ENCODE measurements at places on chromosomes 1 and 21.

- DNase-seq = no peak
Observed at GRCh38 chr1:217687511-217687910, 56.4 kb downstream of the SPATA17 start.

- no peak for DNase-seq
Observed at GRCh38 chr1:177566495-177566894, 395.7 kb downstream of the BRINP2 start.

DNA sequence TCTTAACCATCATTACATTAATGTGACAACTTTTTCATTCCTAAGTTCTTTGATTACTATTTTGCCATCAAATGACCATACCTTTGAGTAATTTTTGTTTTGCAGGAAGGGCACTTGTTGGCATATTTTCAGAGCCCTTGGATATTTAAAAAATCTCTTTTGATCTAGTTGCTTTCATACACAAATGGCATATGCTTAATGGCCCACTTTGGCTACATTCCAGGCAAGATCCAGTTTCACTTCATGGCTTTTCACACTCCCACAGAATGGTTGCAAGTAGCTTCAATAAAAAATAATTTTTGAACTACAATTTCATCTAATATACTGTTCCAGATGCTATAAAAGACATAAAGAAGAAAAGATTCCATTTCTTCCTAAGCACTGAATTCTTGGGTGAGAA lies 18.1 kb downstream of the ADAM30 start:
- no peak for DNase-seq

GRCh38 chr1:10903821-10904220 lies 107.4 kb upstream of the CASZ1 start:
- DNase-seq = no peak

DNA sequence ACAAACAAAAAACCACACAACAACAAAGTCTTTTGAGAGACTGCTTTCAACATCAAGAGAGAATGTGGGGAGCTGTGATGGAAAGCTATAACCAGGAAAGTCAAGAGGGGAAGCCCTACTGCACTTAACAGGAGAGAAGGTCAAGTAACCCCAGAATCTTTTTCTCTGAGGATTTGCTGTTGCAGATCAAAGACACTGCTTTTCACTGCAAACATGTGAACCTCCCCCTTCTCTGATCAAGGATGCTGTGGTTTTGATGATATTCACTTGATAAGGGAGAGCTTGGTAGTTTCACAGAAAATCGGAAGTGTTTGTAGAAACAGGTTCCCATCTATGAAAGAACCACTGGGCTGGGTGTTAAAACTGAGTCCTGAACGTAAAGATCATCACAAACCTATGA lies 4.8 kb downstream of the ETV3 start:
- DNase-seq = no peak

GRCh38 chr1:226627050-226627755 lies 78.6 kb downstream of the STUM start:
- no peak for DNase-seq

DNA sequence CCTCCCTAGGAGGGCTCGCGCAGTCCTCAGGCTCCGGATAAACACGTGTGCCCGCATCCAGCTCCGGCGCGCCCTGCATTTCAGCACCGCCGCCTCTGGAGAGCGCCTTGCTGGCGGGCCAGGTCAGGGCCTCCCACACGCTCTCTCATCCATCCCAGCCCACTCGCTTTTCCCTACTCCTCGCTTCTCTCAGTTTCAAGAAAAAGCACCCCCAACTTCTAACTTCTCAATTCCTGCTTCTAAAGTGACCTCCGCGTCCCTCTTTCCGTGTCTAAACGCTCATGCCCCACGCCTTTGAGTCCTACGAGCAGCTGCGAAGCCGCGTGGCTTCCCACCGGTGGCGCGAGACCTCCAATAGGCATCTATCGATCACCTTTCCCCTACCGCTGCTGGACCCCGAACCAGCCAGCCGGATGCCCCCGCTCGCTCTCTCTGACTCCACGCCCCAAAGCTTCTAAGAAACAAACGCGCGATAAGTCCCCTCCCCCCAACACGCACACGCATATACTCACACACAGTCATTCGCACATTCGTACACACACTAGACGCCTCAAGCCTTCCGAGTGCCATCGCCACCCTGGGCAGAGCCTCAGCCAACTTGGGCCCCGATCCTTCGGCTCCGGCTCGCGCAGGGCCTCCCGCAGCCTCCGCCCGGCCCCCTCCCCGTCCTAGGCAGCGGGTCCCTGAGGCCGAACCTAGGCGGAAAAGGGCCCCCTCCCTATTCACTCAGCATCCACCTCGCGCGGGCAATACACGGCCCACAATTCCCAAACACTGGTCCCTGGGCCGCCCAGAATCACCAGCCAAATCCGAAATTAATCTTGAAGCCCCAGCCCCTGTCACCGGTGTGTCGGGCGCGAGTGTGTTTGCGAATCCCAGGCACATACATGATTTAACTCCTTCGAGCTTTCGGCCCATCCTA lies 1.1 kb downstream of the NMNAT2 start:
- no peak for DNase-seq

DNA sequence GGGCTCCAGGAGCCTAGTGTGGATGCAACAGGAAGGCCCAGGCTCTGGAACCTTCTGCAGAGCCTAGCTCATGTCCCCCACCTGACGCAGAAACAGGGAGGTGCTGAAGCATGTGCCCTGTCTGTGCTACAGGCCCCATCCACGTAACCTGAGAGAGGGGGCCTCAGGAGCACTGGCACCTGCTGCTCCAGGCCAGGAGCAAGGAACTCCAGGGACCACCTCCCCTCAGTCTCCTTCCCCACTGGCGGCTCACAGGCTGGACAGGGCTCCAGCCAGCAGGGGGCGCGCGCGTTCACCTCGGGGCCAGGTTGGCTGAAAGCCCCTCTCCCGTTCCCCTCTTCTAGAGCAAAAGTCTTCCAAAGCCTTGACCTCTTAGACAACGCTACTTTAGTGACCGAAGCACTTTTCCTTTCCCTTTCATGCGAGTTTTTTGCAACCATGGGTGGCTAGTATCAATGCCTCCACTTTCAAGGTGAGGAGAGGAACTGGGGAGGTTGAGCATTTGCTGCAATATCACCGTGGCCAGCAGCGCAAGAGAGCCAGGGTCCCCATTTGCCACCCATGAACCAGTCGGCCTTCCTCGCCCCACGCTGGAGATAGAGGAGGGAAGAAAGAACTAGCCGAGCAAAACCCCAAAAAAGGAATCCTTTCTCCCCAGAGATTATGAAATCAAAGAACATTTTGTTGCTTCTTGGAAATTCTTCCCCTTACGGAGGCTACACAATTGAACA lies 52.4 kb upstream of the GPR157 start:
- DNase-seq = peak; percentile 89

- no peak for DNase-seq
Observed at GRCh38 chr1:119743308-119743707, 25.4 kb downstream of the HMGCS2 start.

GRCh38 chr1:220243947-220244346 lies 28.3 kb downstream of the RAB3GAP2 start:
- DNase-seq = no peak

DNA sequence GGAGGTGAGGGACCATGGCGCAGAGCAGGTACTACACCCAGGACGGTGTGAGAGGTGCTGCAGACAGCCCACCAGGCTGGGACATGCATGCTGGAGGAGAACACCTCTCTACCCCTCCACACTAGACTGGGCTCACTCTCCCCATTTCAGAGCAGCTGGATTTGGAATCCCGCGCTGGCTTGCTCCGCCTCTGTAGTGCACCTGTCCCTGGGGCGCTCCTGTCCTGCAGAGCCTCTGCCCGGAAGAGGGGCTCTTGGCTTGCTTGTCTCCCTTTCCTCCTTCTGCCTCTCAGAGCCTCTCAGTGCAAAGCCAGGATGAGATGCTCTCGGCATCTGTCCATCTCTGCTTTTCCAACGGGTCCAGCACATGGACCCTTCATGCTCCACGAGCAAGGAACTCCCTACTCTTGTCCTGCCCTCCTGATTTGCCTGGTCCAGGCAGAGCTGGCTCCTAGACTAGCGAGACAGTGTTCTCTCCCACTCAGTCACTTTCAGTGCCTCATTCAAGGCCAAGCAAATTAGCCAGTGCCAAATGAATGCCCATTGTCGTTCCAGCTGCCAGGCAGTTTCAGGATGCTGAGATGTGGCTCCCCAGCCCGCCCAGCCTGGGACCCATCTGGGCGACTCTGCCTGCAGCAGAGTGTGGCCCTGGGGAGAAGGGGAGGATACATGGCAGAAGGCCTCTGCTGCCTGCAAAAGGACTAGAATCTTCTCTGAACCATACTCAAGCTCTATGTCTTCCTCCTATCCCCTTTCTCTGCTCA lies 33.7 kb downstream of the CDCA8 start:
- no peak for DNase-seq

GRCh38 chr1:54114001-54114400 lies 38.8 kb downstream of the CDCP2 start:
- DNase-seq = no peak

DNA sequence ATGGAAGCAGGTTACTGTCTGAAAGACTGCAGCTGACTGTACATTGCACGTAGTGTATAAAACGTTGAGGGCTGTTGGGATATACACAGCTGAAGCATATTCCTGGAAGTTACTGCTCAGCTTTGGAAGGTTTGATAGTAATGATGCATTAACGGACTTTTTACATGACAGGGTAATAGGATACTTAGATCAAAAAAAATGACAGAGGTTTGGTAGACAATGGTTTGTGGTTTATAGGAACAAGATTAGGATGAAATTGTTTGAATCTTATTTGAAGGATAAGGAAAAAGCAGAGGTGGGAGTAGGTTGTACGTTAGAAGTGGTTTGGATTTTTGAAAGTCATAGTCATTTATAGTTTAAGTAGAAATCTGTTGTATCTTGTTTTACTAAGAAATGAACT lies 33.0 kb downstream of the ADGRL2 start:
- no peak for DNase-seq

DNA sequence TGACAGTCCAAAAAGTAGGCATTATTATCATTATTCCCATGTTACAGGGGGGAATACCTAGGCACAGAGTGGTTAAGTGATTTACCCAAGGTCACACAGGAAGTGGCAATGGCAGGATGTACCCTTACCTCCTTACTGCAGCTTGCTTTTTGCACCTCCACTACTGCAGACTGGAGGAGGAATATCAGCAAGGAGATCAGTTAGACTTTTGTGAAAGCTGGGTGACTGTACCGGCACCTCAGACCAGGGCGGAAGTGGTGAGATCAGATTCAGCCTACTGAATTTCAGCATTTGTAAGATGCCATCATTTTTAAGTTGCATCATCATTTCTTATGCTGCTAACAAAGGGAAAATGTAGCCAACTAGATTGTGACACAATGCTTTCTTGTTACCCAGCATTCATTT lies 4.5 kb downstream of the ADARB1 start:
- DNase-seq = no peak

- no peak for DNase-seq
Observed at GRCh38 chr1:112143871-112144441, 154.5 kb upstream of the KCND3 start.

GRCh38 chr1:66364578-66365391 lies 169.2 kb upstream of the SGIP1 start:
- DNase-seq = no peak

- DNase-seq = peak; percentile 52
Observed at GRCh38 chr21:34073749-34074282, 438 bp downstream of the MRPS6 start.

GRCh38 chr1:117843791-117844190 lies 85.6 kb downstream of the GDAP2 start:
- DNase-seq = no peak

GRCh38 chr1:228336308-228337030 lies 70.2 kb downstream of the TRIM11 start:
- no peak for DNase-seq

- no peak for DNase-seq
Observed at GRCh38 chr1:41678111-41678878, 193.8 kb upstream of the EDN2 start.

GRCh38 chr1:19337289-19337688 lies 25.2 kb downstream of the SLC66A1 start:
- no peak for DNase-seq

- DNase-seq = no peak
Observed at GRCh38 chr1:172770071-172770470, 111.2 kb downstream of the FASLG start.

- no peak for DNase-seq
Observed at GRCh38 chr1:70334436-70334835, 20.1 kb downstream of the ANKRD13C start.

DNA sequence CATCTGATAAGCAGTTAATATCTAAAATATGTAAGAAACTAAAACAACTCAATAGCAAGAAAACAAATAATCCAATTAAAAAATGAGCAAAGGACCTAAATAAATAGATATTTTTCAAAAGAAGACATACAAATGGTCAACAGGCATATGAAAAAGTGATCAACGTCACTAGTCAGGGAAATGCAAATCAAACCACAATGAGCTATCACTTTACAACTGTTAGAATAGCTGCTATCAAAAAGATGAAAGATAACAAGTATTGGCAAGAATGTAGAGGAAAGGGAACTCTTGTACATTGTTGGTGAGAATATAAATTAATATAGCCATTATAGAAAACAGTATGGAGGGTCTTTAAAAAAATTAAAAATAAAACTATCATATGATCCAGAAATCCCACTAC lies 40.7 kb upstream of the NEK7 start:
- no peak for DNase-seq

DNA sequence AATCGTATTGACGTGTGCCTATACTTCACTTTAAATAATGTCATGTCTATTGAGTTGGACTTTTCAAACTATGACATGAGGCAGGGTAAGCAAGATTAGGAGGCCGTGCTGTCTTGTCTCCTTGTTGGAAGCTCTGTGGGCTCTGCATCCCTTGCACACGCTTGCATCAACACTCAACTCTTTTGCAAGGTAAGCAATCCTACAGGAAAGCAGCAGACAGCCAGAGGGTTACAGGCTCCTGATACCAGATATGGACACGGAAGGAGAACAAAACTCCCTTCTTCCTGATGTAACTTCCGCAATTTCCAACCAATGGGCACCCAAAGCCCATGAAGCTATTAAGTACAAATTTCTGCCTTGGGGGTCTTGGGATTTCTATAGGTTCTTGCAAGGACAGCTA lies 1520.7 kb upstream of the B3GALT2 start:
- no peak for DNase-seq

DNA sequence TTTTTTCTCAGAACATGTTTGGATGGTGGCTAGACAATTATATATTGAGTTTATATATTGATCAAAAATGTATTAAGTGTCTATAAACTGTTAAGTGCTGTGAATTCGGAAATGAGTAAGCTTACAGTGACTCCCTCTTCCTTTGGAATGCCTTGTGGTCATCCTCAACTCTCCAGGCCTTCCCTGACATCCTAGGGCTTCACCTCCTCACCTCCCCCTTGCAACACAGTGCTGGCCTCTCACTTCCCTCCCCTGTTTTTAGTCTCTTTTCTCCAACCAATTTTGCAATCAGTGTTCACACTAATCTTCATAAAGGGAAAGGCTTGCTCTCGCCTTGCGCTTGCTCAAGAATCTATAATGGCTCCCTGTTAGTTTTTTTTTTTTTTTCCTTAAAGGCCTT lies 95.1 kb upstream of the C1orf21 start:
- no peak for DNase-seq

Measured in GM13977 (cell line).